Hematopoietic multipotent progenitor cell treated with erythropoietin and hydrocortisone succinate and interleukin-3 and kit ligand, for 6 days (in vitro differentiated cells): ENCODE measurements at places on chromosomes 11 and 22.

DNA sequence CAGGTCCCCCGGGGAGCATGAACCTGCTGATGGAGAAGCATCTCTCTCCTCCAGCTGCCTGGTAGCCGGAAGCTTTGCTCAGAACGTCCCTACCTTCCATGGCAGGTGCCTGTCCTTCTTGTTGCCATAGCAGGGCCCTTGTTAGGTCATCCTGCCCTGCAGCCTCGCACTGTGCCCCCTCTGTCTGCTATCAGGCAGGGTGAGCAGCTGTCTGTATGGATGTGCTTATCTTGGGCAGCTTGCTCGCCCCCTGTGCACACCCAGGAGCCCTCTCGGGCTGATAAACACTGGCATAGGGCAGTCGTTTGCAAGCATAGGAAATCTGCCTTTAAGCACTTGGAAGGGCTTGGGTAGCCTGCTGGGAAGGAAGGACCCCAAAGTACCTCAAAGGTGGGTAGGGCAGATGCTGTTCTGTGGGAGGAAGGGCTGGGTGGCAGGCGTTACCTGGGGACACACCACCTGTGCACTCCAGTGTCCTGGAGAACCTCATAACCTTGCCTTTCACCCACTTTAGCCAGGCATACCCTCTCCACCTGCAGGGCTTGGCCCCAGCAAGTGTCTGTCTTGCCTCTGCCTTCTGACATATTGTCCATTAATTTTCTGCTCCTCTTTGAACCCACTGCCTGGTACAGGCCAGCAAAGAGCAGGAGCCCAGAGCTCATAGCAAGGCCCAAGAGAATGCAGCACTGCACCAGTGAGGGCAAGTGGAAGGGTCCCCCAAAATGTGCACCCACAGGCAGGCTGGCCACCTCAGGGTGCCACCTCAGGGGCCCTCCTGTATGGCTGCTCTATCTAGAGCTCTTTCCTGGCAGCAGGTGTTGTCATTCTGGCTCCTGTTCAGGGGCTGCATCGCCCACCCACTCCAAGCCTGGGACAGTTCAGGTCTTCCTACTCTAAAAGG is 8.0 kb upstream of the COMT start:
- DNase-seq = peak; percentile 94

DNA sequence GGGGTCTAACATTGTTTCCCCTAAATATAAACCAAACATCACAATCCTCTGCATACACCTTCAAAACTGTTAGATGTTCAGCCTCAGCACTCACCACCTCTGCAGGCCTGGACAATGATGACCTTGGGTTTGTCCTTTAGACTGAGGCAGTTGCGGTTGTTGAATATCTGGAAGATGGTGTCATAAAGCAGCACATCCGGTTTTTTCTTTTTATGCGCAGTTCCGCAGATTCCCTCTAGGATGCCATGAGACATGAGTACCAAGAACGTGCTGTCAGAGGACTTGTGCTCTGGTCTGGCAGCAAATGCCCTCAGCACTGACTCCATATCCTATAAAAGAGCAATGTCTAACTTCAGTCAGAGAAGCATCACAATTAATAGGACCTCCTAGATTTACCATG is 22.8 kb downstream of the CASP5 start:
- peak; percentile 19 for DNase-seq

- DNase-seq = no peak
Observed at GRCh38 chr22:38215156-38216038, 13.6 kb downstream of the MAFF start.

DNA sequence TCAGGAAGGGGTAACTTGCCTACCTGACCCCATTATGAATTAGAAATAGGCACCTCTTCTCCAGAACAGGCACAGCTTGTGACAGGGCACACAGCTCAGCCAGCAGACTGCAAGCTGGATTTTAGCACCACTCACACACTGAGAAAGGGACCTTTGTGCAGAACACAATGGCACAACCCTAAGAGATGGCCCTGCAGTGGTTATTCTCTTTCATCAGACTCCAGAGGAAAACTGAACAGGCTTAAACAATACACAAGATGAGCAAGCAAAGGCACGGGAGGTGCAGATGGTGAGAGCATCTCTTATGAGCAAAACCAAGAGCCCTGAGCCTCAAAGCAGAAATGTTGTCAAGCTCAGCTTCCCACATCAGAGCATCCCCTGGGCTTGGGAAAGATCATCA is 93.8 kb upstream of the LRRC55 start:
- DNase-seq = no peak

GRCh38 chr11:6607190-6607795 is 3.7 kb downstream of the ILK start:
- no peak for DNase-seq

DNA sequence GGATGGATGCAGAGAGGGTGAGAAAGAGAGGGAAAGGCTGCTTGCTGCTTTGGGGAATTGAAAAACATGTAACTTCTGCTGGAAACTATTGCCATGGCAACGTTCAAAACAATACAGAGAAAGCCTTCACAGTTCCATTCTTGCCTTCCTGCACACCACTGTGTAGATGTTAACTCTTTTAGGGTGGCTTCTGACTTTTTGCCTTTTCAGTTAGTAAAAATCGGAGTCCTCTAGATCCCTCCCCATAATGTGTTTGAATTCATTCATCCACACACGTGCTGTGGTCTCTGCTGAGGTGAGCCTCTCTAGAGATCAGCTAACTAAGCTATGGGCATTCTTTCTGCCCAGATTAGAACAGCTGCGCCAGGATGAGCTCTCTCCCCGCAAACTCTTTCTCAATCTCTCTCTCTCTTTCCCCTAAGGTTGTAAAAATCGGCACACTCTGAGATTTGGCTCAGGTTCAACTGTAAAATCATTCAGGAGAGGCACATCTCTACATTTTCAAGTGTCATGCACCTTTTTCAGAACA is 1178.3 kb downstream of the LRRC4C start:
- no peak for DNase-seq

- DNase-seq = no peak
Observed at GRCh38 chr11:68829581-68829980, 12.1 kb downstream of the CPT1A start.

DNA sequence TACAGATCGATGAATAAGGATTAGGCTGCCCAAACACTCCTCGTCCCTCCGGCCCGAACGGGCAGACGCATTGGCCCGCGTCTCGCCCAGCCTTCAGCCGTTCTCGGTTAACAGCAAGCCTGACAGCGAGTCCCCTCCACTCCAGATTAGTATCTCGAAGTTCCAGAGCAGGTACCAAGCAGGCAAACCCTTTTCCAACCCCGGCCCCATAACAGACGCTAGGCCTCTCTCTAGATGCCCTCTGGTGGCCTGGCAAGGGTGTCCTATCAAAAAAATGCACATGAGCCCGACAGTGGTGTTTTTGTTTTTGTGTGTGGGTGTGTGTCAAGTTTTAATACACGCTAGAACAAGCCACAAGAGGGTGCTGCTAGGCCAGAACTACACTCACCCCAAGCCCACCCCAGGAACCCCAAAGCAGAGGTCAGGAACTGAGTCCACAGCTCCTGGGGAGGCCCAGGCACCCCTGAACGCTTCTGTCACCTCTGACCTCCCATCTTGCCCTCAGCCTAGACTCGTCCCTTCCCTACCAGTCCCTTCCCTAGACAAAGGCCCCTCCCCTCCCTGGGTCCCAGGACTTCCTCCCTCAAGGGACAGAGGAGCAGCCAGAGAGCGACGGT is 658 bp upstream of the ARFGAP2 start:
- peak; percentile 96 for DNase-seq

GRCh38 chr22:34763496-34763895 is 302.5 kb upstream of the ISX start:
- peak; percentile 23 for DNase-seq

- peak; percentile 23 for DNase-seq
Observed at GRCh38 chr22:20422271-20423007, 15.2 kb downstream of the SCARF2 start.

DNA sequence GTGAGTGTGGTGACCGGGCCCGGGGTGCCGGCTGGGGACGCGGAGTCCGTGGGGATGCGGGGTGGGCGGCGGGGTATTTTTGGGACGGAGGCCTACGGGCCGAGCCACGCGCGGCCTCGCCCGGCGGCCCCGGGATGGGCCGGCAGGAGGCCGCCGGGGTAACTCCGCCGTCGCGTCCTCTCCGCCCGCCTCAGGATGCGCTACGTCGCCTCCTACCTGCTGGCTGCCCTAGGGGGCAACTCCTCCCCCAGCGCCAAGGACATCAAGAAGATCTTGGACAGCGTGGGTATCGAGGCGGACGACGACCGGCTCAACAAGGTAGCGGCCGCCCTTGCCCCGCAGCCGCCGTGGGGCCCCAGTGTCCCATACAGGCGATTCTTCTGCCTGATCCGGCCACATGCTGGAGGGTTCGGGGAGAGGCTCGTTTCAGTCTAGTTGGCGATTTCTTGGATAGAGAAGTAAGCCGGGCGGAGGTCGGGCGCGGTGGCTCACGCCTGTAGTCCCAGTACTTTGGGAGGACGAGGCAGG is 337 bp downstream of the RPLP2 start:
- DNase-seq = no peak

- DNase-seq = no peak
Observed at GRCh38 chr11:25939691-25940090, 392.2 kb upstream of the ANO3 start.

GRCh38 chr22:25964961-25965730 is 204.1 kb upstream of the SEZ6L start:
- DNase-seq = no peak

DNA sequence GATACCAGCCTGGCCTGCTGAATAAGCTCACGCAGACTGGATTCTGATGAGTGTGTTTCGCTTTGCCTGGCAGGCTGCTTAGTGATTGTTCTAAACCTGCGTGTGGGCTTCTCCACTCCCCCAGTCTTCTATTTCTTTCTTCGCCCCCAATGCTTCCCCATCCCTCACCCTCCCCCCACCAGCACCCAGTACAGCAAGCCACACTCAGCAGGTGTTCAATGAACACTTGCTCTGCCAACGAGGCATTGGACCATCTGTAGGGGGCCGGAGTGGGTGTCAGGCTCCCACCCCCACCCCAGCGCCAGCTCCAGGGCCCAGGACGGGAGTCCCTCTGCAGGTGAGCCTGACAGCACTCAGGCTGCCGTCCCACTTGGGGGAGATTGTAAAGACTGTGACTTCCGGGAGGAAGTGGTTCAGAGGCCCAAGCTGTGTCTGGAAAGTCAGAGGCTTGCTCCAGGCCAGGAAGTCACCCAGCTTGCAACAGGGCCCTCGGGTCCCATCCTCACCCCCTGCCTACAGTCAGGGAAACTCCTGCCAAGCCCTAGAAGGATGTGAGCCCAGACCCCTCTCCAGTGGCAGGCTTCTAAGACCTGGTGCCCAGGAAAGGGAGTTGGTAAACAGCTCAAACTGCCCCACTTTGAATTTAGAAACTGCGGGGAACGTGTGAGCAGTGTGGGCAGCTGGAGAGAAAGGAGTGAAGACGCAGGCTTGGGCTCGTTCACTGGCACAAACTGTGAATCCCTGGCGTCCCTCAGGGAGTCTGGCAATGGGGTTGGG is 66.3 kb upstream of the PRDM11 start:
- peak; percentile 47 for DNase-seq

DNA sequence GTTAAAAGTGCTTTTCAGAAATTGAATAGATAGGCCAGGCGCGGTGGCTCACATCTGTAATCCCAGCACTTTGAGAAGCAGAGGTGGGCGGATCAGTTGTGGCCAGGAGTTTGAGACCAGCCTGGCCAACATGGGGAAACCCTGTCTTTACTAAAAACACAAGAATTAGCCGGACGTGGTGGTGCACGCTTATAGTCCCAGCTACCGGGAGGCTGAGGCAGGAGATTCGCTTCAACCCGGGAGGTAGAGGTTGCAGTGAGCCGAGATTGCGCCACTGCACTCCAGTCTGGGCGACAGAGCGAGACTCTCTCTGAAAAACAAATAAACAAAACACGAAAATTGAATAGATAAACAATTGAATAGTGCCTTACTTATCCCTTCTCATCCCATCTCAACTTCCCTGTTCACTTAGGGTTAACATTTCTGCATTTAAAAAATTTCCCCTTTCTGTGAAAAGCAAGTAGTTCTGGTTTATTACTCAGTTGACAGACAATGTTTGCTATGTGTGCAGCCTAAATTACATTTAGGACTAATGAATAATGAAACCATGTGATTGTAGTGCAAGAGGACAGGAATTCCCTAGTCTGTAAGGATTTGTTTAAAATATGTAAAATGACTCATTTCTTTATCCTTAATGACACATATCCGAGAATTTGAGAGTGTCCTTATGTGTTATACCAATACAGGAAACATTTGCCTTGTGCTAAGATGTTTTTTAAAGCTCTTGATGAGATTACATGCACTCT is 6.0 kb downstream of the RNF169 start:
- DNase-seq = no peak

GRCh38 chr11:104254347-104254746 is 90.4 kb upstream of the PDGFD start:
- peak; percentile 68 for DNase-seq

DNA sequence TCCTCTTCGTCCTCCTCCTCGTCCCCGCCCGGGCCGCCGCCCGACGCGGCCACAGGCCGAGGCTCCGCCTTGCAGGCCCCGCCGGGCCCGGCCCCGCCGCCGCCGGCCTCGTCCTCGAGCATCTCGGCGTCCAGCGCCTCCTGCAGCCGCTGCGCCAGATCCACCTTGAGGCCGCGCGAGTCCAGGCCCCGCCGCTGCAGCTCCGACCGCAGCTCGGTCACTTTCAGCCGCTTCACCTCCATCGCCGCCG is 417 bp downstream of the HNRNPUL2 start:
- no peak for DNase-seq

GRCh38 chr22:38524429-38524828 is 18.3 kb upstream of the DDX17 start:
- no peak for DNase-seq

DNA sequence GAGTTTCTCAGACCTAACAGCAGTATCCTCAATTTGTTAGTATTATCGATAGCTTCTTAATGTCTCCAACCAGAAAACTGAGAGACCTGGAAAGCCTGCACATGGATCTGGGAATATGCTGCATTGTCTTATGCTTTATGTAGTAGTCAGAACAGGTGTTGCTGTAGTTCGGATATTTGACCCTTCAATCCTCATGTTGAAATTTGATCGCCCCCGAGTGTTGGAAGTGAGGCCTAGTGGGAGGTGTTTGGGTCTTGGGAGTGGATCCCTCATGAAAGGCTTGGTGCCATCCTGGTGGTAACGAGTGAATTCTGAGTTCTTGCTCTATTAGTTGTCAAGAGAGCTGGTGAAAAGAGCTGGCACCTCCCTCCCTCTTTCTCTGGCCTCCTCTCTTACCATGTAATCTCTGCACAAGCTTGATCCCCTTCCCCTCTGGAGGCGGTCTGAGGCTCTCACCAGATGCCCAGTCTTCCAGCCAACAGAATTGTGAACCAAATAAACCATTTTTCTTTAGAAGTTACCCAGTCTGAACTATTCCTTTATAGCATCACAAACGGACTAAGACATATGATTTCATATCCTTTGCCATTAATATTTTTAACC is 227.1 kb downstream of the DDX10 start:
- no peak for DNase-seq

DNA sequence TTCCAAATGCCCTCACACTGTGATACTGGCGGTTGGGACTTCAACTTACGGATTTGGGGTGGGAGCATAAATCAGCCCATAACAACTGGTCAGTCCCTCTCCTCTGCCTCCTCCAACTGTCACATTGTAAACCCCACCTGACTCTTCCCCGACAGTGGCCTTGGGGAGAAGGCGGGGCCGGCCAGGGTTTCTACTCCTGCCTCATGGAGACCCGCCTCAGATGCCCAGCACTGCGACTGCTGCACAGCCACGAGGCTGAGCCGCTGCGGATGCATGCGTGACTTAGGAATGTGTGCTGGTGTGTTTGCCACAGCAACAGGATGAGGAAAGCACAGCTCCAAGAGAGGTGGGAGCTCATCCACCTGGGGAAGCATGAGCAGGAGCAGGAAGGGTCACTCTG is 914.2 kb downstream of the NTM start:
- DNase-seq = no peak
